ENCODE measurements at places on chromosomes 7 and 10.

GRCh38 chr10:79034271-79034876 lies 34.4 kb upstream of the ZMIZ1 start:
- no peak for DNase-seq

DNA sequence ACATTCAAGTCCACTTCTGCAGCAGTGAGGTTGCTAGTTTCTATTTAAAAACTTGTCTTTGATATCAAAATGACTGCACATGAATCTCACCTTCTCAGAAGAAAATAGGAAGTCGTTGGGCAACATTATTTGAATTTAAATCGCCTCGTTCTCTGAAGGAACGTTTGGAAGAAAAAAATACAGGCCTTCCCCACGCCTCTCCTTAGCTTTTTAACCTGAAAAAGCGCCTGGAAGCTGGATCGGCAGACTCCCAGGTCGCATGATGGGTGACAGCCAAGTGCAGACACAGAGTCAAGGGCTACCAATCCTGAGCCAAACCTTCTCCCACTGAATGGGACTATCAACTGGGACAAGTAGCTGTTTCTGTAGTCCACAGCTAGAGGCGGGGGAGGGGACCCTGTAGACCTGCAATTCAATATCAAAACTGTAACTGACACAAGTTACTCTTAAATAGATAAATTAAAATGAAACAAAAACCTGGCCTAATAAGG lies 2.2 kb downstream of the FAM53B start:
- DNase-seq, result no peak

DNA sequence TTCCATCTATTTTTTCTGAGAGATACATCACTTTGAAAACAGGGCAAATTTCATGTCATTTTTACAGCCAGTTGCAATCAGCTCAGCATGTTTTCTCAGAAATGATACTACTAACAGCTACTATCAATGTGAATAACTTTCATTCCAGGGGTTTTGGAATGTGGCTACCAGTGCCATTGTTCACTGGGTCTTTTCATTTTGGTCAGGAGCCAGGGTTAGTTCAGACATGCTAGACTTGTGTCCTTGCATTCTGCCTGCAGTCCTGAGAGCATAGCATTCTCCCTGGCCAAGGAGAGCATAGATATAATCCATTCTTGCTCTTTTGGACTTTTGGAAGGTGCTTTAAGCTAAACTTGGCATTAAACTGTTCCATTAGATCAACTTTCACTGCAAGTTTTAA lies 160.9 kb upstream of the NEBL start:
- DNase-seq, result no peak

GRCh38 chr10:22657566-22658225 lies 56.7 kb downstream of the PIP4K2A start:
- peak; percentile 58 for DNase-seq

DNA sequence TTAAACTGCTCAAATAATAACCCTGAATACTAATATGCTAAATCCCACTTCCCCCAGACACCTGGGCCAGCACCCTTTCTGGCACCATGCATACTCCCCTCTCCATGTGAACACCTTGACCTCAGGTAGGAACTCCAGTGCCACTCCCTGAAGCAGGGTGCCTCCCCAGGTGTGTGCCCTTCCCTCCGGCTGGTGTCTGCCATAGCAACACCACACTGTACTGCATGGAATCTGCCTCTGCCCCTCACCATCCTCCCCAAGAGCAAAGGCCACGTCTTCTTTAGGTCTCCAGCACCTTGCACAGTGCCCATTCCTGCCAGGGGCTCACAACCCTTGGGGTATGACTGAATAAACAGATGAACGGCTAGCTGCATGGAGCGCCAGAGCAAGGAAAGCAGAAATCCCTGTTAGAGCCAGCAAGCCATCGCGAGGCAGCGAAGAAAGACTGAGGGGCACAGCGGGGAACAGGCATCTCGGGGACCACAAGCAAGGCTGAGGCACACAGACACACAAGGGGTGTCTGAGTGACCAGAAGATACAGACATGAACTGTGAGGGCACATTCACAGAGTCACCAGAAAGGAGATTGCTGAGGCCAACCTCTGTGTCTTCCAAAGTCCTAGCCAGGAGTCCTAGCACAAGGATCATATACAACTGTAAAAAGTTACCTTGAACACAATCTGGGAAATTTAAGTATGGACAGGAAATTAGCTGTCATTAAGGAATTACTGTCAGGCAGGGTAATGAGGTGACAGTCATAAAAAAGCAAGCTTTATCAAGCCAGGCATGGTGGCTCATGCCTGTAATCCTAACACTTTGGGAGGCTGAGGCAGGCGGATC lies 25.7 kb downstream of the COBL start:
- no peak for DNase-seq

GRCh38 chr10:128058750-128059134 lies 67.5 kb downstream of the MKI67 start:
- no peak for DNase-seq

DNA sequence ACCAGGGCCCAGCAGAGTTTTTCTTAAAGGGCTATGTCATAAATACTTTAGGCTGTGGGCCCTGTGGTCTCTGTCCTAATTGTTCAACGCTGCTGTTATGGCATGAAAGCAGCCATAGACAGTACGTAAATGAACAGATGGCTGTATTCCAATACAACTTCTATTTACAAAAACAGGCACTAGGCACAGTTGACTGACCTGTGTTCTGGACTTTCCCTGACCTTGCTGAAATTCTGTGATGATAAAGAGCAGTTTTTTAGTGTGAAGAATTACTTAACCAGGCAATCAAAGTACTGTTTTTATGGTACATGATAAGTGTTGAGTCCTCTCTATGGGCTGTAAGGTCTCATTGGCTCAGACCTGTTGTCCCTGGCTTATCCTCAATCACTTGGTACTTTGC lies 17.1 kb downstream of the PDCD11 start:
- DNase-seq, result no peak

DNA sequence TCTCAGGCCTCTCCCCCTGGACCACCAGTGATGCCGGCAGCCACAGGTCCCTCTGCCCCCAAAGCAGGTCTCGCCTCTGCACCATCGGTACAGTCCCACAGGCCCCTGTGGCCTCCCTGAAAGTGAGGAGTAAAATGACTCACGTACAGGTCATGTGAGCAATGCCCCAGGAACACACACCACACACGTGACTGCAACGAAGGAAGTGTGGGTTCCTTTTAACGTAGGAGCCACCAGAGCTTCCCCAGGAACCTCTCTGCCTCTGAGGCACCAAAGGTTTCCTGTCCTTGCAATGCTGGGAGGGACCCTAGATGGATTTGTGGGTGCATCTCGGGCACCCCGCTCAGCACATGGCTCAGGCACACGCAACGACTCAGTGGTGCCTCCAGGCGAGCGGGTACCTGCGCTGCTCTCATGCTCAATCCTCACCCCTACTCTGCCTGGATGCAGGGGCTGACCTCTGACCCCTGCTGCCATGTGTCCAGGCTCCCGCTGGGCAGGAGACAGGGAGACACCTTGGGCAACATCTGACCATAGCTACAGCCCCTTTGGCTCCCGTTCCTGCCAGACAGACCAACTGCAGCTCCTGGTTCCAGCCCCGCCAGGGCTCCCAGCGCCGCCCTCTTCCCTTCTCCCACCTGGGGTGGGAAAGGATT lies 120.7 kb downstream of the PRKAG2 start:
- peak; percentile 56 for DNase-seq

GRCh38 chr7:104627516-104627915 lies 299.1 kb downstream of the LHFPL3 start:
- DNase-seq, result no peak

DNA sequence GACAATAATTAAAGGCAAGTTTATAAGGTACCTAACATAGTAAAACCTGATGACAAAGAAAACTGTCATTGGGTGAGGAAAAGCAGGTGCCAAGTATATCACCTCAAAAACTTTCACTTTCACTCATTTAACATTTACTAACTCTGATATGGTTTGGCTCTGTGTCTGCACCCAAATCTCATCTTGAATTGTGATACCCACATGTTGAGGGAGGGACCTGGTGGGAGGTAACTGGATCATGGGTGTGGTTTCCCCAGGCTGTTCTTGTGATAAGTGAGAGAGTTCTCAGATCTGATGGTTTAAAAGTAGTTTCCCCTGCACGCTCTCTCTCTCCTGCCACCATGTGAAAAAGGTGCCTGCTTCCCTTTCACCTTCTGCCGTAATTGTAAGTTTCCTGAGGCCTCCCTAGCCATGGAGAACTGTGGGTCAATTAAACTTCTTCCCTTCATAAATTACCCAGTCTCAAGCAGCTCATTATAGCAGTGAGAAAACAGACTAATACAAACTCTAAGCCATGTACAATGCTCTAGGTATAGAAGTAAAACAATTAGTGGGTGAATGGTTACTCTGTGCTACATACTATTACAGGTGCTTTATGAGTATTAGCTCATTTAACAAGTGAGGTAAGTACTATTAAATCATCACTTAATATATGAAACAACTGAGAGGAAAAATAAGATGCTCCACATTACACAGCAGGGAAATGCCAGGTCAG lies 199.0 kb downstream of the CHCHD3 start:
- peak; percentile 18 for DNase-seq

- no peak for DNase-seq
These were observed 10.6 kb downstream of the SLC25A16 start for GRCh38 chr10:68516766-68517165.

DNA sequence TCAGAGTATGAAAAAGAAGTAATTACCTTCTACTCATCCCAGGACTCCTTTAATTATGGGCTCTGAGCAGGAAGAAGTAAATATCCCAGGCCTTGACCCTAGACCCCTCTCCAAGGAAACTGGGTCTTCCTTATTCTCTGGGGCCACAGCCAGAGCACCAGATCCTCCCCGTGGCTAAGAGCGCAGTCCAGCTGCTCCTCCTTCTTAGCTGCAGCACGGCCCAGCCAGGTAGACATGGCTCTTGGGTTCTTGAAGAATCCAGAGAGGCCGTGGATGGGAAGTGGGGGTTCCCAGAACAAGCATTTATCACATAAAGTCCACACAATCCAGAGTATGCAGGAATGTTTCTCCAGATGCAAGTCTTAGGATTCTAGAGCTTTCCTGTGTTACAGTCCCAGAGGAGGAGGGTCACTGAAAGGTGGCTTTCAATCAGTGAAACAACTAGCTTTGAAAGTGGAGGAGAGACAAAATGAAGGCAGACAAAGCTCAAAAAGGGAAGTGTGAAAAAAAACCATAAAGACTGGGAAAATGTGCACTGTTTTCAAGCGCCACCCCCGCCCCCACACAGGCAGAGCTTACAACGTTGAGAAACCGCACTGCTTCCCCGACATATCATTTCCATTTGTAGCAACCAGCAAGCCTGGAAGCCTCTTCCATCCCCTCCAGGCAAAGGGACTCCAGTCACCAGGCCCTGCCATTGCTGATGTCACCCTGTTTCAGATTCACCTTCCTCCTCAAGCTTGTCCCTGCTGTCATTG lies 396.5 kb upstream of the MKI67 start:
- no peak for DNase-seq

GRCh38 chr7:107430057-107430456 lies 39.8 kb upstream of the GPR22 start:
- no peak for DNase-seq

- peak; percentile 21 for DNase-seq
These were observed 252.2 kb downstream of the ELFN1 start for GRCh38 chr7:1922071-1922869.

DNA sequence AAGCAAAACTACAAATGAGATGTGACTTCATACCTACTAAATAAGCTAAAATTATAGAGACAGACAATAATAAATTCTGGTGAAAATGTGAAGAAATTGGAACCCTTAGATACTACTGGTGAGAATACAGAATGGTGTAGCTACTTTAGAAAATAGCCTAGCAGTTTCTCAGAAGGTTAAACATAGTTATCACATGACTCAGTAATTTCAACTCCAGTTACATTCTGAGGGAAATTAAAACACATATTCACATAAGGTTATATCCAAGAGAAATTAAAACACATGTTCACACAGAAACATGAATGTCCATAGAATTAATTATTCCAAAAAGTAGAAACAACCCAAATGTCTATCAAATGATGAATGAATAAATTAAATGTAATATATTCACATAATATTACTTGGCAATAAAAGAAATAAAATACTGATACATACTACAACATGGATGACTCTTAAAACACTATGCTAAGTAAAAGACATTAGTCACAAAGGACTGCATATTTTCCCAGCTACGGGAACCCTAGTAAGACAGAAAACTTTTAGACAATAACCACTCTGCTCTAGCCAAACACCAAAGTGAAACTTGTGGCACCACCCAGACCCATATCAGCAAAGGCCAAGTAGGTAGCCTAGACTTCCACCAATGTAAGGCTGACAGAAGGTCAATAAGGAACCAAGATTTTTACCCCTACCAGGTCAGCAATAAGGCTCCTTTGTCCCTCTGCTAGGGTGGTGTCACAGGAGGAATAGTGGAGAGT lies 25.1 kb downstream of the SLC25A40 start:
- no peak for DNase-seq

GRCh38 chr10:102024799-102025198 lies 31.2 kb downstream of the ARMH3 start:
- DNase-seq, result no peak

GRCh38 chr10:119725517-119725827 lies 378 bp upstream of the INPP5F start:
- no peak for DNase-seq

- no peak for DNase-seq
These were observed 46.5 kb downstream of the AMPH start for GRCh38 chr7:38584443-38585210.

DNA sequence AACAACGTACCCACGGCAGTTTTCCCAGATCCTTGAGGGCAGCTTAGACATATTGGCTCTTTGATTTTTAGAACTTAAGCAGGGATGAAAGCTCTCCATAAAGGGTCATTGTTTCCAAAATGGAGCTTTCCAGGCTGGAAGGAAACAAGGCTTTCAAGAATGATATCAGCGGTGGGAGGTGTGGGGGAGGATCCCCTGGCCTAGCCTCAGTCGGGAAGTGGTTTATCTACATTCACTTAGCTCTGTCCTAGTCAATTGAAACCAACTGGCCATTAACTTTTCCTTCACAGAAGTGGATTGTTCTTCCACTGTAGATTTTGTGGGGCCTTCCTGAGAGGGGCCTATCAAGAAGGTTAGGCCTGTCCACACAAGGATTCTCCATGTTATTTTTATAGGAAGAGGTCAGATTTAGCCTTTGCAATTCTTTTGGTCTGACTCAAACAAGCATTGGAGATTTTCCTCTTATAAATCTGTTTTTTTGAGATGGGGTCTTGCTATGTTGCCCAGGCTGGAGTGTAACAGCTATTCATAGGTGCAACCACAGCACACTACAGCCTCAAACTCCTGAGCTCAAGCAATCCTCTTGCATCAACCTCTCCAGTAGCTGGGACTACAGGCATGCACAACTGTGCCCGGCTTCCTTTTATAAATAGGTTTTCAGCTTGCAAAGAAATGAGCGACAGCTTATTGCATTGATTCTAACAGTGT lies 343.5 kb downstream of the LRMDA start:
- no peak for DNase-seq

DNA sequence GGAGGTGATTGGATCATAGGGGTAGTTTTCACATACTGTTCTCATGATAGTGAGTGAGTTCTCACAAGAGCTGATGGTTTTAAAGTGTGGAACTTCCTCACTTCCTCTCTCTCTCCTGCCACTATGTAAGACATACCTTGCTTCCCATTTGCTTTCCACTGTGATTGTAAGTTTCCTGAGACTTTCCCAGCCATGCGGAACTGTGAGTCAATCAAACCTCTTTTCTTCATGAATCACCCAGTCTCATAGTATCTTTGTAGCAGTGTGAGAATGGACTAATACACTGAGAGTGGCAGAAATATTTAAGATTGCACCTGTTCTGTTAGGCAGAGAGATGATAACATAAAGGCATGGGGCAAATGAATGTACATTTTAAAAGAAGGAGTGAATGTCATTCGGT lies 507.8 kb downstream of the SORCS3 start:
- no peak for DNase-seq
